ENCODE measurements at places on chromosomes 5 and 9.

DNA sequence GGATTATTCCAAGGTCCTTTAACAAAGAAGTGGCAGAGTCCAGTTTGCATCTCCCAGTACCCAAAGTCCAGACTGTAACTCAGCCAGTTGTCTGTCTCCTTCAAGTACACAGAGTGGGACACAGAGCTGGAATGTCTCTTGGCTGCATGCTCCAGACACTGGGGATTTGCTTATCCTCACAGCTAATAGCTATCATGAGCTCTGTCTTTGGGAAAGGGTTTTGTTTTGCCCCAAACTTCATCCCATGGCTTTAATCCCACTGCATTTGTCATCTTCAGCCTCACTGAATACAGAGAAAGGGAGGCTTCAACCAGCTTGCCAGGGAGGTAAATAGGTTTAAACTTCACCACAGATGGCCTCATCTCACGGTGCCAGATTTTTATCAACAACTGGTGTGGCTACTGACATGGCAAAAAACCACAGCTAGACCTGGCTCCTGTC is 412.2 kb upstream of the SLC24A2 start:
- DNase-seq: no peak

DNA sequence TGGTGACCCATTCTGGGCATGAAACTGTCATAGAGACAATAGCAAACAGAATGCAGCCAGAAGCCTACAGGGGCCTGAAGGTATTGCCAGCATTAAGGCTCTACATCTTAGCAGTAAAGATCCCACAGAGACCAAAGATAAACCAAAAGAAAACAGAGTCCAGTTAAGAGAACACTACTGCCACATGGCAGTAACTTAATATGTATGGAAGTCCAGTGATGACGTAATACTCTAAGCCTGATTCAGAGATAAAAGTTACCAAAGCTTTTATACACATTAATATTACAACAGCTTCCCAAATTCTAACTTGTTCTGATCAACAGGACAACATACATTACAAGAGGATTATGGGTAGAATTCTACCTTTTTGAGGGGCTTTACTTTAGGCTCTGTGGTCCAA is 371.5 kb downstream of the PRELID2 start:
- no peak for DNase-seq

DNA sequence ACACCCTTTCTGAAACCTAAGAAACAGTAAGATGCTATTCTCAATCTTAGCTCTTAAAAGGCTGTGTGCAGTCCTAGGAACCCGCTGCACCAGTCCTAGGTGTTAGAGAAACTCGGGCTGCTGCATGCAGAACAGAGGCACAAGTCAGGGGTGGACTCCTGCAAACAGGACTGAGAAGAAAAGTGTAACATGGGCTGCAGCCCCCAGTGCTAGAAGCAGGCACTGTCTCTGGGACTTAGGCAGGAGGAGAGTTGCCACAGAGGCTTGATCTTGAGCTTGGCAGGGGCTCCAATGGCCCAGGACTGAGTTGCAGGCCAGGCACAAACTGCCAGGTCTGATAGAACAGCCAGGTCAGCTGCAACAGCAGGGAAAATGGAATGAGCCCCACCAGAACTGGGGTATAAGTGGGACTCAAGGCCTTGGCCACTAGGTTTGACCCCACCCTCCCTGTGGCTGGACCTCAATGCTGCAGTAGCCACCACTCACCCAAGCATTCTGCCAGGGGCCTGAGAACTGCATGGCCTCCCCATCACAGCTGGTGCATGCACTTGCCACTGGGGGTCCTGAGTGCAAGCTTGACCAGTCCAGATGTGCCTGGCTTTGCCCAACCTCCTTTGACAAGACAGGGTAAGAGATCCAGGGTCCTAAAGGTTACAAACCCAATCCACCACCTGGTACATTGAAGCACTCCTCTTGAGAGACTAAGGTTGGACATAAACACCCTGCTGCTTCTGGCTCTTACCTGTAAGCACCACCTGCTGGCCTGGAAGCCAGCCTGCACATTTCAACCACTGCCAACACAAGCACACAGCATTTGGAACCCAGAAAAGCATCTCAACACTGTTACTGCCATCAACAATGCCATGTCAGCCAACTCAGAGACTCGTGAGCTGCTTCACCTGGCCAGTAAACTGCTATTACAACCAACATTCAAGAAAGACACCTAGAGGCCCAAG is 103.3 kb downstream of the FBXL17 start:
- no peak for DNase-seq

- DNase-seq: no peak
Observed at GRCh38 chr5:178462816-178463215, 127.4 kb downstream of the COL23A1 start.

GRCh38 chr9:110582156-110582555 is 2.6 kb upstream of the SVEP1 start:
- no peak for DNase-seq

GRCh38 chr5:96997265-96997859 is 61.5 kb downstream of the LNPEP start:
- DNase-seq: peak; percentile 16

DNA sequence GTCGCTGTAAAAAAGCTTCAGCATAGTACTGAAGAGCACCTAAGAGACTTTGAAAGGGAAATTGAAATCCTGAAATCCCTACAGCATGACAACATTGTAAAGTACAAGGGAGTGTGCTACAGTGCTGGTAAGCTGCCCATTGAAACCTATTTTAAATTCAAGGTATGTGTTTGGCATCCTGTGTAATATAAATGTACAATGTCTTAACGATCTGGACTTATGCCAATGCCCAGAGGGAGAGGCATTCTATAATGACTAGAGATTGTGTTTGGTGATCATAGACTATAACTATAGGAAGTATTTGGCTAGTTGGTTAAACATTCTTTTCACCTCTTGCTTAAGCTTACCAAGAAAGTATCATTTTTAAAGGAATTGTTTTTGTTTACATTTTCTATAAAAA is 95.7 kb downstream of the INSL6 start:
- DNase-seq: no peak

GRCh38 chr9:87573841-87574342 is 76.2 kb downstream of the DAPK1 start:
- no peak for DNase-seq

- DNase-seq: no peak
Observed at GRCh38 chr5:73861313-73861988, 235.5 kb downstream of the ARHGEF28 start.

- DNase-seq: no peak
Observed at GRCh38 chr5:82670692-82671091, 392.5 kb upstream of the RPS23 start.

DNA sequence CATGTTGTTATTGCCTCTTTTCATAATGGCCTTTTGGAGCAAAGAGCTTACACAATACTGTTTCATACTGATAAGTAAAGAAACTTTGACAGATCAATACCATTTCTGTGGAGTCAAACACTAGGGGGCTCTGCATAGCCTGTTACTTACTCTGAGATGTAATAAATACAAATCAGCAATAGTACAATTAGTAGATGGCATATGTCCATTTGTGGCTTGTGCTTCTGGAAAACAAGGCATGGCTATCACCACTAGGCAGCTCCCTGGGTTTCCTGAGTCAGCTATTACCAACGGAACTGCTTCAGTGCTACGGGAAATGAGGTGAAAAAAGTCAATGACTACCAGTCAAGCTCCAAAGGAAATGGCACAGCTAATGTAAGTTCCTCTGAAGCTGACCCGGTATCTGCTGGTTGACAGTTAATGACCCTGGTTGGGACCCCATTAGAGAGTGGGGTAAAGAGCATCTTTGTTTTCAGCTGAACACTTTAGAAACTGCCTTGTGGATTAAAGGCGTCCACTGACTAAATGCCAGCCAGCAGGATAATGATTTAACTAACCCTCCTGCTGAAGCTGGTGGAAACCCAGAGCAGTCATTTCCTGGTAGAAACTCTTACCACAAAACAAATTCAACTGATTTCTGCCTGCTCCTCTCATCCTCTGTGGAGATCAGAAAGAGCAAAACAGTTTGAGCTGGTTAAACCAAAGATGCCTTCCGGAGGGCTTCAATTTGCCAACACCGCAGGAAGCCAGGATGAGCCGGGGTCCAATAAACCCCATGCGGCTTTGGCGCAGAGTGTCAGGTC is 69.0 kb upstream of the FAM169A start:
- peak; percentile 31 for DNase-seq

DNA sequence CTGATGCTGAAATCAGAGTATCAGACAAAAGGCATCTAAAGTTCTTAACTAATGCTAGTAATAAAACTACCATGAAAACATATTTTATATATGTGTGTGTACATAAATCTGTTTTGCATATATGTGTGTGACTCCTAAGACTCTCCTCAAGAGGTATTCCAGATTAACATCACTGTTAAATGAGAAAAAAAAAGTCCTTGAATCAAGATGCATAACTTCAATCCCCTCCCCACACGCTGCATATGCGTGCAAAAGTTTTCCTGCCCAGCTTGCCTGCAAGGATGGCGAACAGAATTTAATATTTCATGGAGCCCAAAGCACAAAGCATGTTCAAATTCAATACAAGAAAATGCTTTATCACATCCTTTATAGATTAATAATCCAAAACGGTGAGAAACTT is 34.7 kb downstream of the EFNA5 start:
- DNase-seq: no peak

GRCh38 chr5:180860273-180860886 is 696 bp downstream of the ZFP62 start:
- DNase-seq: peak; percentile 80

GRCh38 chr9:27835286-27835685 is 262.0 kb upstream of the C9orf72 start:
- no peak for DNase-seq

GRCh38 chr9:34665067-34665380 is 2.6 kb upstream of the CCL27 start:
- no peak for DNase-seq

DNA sequence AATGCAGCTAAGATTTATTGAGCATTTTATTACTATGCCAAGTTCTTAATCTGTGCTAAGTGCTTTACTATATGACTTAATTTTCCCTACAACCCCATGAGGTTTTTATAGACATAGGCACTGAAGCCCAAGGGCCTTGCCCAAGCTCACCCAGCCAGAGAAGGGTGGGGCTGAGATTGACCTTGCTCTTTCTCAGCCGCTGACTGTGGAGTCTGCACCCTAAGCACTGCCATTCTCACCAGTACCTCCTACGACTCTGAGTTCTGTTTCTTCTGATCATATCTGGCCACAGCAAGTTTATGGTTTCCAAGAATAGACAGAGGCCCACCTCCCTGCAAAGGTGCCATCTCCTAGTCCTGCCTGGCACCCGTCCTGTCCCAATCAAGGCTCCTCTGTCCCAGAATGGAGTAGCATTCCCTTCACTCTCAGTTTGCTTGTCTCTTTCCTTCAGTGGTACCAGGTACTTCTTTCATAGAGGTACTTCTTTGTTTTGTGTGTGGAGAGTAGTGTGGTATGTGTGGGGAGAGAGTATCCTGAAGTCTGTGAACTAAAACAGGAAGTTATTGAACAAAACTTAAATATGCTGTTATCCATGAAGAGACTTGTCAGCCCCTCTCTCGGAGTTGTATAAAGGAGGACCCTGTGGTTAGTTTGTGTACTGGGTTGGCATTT is 42.6 kb downstream of the CSF1R start:
- no peak for DNase-seq

DNA sequence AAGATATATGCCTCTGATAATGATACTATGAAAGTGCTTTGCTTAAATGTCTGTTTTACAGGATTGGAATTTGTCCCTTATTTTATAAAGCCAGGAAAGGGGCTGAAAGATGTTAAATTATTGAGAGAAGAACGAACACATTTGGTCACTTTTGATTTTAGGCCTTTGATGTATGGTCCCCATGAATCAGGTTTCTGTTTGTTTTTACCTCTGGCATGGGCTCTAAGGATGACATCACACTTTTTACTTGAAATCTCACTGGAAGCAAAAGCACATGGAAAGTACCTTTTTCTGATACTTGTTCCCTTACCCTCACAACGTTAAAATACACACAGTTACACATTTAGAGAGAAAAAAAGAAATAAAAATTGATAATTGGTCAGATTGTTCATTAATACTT is 6.9 kb downstream of the OTULIN start:
- DNase-seq: peak; percentile 45

DNA sequence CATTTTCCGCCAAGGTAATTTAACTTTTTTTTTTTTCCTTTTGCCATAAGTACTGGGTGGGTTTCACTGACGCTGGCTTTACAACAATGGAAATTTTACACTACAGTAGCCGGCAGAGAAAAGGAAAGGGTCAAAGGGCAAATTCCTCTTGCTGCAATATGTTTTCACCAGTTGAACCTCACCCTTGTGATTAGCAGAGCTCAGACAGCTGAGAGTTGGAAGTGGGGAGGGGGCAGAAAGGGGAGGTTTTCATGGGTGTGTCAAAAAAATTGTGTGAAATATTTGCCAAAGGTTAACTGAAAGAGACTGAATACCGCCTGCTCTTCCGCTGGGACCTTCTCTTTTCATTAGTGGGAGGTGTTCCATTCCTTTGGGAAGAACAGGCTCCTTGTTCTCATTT is 296.9 kb downstream of the ADAMTS6 start:
- no peak for DNase-seq

- DNase-seq: no peak
Observed at GRCh38 chr5:145938776-145939539, 2.6 kb downstream of the SH3RF2 start.
